ENCODE measurements at places on chromosomes 1 and 21.

DNA sequence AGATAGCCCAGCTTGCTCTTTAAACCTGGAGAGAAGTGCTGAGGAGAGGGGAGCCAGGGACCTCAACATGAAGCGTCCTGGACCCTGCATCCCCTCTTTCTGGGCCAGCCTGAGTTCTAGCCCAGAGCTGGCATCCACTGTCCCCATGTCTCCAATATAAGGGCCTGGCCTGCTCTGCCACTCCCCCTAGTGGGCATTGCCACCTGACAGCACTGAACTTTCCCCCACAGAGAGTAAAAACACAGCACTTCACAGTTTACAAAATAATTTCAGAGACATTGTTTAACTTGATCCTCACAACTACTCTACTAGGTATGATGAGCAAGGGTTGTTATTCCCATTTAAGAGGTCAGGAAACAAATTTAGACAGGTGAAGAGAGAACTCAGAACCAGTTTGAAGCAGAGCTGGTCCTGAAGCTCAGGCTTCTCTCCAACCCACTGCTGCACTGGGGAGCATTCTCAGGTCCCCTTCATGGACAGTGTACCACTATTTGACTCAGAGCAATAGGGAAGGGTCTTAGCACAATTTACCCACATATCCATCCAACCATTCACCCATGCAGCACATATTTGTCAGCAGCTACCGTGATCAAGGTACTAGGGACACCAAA is 151.2 kb downstream of the DMRTA2 start:
- DNase-seq = no peak

DNA sequence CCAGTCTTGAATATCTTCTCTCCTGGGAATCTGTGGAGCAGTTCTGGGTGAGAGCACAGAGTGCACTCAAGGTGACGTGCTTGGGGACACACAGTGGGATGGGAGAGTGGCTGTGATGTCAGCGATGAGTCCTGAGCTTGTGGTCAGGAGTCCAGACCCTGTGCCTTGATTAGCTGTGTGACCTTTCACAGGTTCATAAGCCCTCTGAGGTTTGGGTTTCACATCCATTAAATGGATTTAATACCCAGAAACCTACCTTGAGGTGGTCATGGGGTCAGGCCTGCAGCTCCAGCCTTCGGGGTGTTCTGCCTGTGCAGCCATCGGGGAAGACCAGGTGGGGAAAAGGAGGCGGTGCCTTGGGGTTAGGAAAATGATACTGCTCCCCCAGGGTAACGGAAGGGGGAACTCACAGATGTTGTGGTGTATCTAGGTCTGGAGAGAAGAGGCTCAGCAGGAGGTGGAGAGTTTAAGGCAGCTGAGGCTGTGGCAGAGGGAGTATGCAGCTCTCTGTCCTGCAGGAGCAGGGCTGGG is 38.5 kb upstream of the ETV3 start:
- DNase-seq = no peak

GRCh38 chr1:85091671-85092280 is 43.5 kb upstream of the MCOLN3 start:
- no peak for DNase-seq

DNA sequence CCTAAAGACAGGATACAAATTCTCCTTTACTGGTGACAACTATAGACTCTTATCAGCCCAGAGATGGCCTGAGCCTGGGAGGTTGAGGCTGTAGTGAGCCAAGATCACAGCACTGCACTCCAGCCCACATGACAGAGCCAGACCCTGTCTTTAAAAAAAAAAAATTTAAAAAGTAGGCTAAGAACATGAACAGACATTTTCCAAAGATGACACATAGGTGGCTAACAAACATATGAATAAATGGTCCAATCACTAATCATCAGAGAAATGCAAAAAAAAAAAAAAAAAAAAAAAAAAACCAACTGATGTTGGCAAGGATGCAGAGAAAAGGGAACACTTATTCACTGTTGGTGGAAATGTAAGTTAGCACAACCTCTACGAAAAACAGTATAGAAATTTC is 65.0 kb downstream of the TOR3A start:
- DNase-seq = no peak

GRCh38 chr1:27539901-27540861 is 50.2 kb upstream of the WASF2 start:
- DNase-seq = no peak

DNA sequence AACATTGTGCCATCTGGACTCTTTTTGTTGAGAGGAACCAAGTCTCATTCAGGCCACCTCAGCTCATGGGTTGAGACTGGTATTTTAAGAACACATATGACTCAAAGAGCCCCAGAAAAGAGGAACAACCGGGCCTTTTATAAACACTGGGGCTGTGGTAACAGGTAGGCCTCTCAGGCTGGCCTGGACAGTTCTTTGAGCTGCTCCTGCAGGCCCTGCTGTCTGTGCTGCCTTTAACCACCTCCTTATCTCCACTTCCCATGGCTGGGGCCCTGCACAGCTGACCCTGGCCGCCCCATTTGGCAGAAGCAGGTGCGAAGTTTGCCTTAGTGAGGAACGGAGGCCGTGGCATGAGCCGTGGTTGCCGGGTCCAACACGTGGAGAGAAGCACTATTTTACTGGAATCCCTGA is 163.3 kb downstream of the RHOU start:
- no peak for DNase-seq

- no peak for DNase-seq
These were observed 16.5 kb downstream of the TLCD4 start for GRCh38 chr1:95133687-95134086.
